ENCODE measurements at places on chromosomes 6 and 20. TPM values are rescaled to one million over a fixed set of nuclear protein-coding genes. Genes with fewer than 3 reads are reported as not detected.

DNA sequence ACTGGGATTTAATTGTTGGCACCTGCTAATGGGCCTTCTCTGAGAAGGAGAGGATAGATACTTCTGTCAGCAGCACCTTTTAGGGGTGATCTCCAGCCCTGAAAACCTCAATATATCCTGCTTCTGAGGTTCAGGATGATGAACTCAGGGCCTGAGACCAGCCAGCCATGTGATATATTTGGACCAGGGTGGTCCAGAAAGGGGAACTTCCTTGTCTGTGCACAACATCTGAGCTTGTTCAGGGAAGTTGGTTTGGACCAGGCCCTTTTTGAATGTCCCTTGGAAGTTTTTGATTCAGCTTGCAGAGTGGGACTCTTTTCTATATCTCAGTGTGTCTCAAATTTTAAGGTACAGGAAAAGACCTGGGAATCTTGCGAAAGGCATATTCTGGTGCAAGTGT lies 85.8 kb downstream of the GFRA4 start:
- peaks cover 8% of the 10 kb centered on the region for H3K36me3 ChIP-seq
- no peak for DNase-seq
- H3K4me1 ChIP-seq = no peaks in the 10 kb centered on the region
- no peak overlapping the region for H3K27ac ChIP-seq

- no peak overlapping the region for H3K4me3 ChIP-seq
- no peaks in the 10 kb centered on the region for H3K36me3 ChIP-seq
- no peak overlapping the region for H3K27ac ChIP-seq
- H3K4me1 ChIP-seq = no peaks in the 10 kb centered on the region
- DNase-seq = no peak
Observed at GRCh38 chr20:46905364-46906125, 10.9 kb downstream of the EYA2 start.

Gene LRFN2
- 0.32 TPM for total RNA-seq

DNA sequence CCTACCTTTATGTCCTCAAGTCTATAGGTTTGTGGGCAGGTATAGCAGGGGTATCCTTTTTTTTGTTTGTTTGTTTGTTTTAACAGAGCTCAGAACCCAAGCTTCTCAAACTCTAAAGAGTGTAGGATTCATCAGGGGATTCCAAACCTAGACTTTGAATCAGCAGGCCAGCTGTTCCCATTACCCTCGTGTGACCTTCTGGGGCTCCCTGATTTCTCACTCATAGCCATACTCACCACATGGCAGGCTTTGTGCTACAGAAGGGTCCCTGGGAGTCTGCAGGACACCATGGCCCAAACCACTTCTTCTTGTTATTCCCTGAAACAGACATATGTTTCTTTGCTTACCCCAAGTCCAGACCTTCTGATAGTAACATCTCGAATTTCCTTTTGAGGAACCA lies 350.8 kb upstream of the TSHZ2 start:
- DNase-seq = no peak
- H3K27me3 ChIP-seq = no peaks in the 10 kb centered on the region
- H3K36me3 ChIP-seq = no peaks in the 10 kb centered on the region
- no peak overlapping the region for H3K27ac ChIP-seq

- no peaks in the 10 kb centered on the region for H3K36me3 ChIP-seq
- peaks cover 4% of the 10 kb centered on the region for H3K4me1 ChIP-seq
- no peak for DNase-seq
- no peak overlapping the region for H3K27ac ChIP-seq
- H3K4me3 ChIP-seq = no peak overlapping the region
- no peaks in the 10 kb centered on the region for H3K27me3 ChIP-seq
Observed at GRCh38 chr20:48694381-48694865, 133.4 kb downstream of the PREX1 start.

Data from astrocyte (in vitro differentiated cells and primary cell).